ENCODE measurements at places on chromosomes 4 and X. TPM values are rescaled to one million over a fixed set of nuclear protein-coding genes. Genes with fewer than 3 reads are reported as not detected.

DNA sequence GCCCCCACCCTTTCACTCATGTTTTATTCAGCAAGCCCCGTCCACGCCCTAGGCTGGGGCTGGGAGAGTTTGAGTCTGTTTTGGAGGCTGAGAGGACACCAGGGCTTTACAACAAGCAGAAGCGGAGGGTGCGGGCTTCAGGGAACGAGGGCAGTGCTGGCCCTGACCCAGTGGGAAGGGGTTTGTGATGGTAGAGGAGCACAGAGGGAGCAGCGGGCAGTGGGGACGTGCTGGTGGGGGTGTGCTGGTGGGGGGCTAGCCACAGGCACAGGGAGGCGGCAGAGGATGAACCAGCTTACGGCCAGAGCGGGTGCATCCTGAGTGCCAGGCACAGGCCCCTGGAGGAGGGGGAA lies 26.4 kb downstream of the NSG1 start:
- DNase-seq = no peak

DNA sequence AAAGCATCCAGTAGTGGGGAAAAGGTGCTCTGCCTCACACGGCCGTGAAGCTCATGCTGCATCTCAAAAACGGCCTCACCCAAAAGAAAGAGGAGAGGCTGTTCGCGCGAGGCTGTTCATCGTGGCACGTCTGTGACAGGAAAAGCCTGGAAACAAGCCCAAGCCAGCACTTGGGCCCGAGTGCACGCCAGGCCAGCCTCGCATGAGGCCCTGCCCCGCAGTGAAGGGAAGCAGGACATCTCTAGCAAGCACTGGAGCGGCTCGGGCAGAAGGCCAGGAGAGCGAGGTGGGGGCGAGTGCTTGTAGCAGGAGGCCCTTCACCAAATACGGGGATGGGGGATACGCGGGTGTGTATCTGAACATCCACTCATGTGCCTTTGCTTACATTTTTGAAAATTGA lies 39.9 kb upstream of the MXD4 start:
- DNase-seq = no peak

DNA sequence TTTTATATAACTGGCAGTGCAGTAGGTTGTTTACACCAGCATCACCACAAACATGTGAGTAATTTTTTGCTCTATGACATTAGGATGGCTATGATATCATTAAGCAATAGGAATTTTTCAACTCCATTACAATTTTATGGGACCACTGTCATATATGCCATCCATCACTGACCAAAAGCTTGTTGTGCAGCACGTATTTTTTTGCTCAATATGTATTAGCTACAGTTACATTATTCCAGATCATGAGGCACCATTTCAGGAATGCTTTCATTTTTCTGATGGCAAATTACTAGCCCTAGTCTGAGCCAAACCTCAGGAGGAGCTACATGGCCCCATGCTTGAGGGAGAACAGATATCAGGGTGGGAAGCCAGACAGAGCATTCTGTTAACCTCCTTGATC lies 56.8 kb upstream of the DCLK2 start:
- DNase-seq = no peak

- no peak for DNase-seq
Observed at GRCh38 chr4:80093563-80093962, 20.5 kb upstream of the ANTXR2 start.

DNA sequence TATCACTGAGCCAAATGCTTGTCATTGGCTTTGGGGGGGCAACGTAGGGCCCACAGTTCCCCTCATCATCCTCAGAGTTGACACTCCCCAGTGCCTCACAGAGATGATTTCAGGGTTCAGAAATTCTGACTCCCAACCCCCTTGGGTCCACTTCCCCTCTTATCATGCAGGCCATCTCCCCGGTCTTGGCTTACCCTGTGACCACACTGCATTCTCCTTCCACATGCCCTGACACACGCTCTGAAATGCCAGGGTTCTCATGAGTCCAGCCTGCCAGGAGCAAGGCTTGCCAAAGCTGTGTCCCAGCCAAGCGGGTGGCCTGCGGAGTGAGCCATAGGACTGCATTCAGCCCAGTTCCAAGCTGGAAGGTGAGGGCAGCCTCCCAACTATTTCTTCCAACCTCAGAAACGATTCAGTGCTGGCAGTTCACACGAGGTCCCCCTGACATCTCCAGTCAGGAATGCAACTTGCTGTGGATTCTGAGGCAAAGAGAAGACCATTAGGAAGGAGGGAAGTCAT lies 101.2 kb downstream of the SMIM20 start:
- DNase-seq = no peak

DNA sequence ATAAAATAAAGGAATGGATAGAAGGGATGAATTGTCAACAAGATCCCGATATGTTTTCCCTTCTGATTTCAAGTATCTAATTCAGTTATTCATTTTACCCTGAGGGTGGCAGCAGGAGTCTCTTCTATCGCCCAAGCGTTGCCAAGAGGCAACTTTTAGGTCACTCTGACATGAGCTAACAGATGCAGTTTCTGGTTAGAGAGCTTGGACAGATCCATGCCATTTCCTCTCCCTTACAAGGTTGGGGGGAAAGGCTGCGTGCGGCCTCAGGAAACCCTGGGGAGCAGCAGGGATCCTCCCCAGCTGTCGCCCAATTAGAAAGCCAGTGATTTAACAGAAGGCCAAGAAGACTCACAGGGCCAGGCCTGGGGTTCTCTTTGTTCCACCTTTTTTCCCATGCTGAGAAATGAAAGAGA lies 35.3 kb upstream of the WAS start:
- DNase-seq = no peak

- no peak for DNase-seq
Observed at GRCh38 chr4:96729641-96730040, 889.7 kb downstream of the PDHA2 start.

DNA sequence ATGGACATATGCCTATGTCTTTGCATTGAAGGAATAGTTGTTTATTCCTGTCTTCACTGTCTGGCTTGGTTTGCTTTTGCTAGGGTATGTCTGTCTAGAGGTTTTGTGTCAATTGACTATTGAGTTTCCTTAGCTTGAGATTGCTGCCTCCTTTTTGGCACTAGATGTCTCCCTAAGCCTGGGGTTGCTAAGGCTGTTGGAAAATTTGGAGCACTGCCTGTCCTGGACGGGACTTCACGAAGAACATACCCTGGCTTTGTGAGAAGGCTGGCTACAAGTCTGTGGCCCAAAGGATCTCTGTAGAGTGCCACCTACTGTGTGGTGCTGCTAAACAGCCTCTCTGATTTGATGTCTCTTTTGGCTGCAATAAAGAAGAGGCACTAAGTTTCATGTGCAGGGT lies 183.8 kb upstream of the NUDT10 start:
- DNase-seq = no peak

DNA sequence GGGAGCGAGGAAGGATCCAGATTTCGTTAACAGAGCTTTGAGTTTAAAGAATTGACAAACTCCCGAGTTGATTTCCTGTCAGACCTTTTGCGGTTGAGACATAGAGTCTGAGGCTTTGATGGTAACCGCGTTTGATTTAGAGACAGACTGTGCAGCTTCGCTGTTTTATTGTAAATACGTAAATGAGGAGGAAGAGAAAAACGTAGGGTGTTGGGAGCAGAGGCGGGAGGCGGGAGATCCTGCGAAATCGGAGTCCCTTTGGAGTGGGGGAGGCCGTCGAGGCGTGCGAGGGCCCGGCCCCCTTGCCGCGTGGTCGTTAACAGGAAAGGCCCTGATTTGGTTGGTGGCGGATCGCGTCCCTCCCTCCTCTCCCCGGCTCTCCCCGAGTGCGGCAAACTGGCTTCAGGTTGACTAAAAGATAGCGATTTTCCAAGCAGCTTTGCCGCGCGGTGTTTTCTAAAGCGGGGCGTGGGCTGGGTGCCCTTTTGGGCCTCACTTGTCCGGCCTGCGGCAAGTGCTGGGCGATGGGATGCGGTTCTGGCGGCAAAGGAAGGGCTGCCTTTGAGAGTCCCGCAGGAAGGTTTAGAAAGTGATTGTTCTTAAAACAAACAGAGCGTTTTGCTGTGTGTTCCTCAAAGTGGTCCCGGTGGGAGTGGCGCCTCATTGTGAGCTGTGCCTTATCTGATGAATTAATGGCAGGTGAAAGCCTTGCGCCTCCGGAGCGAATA lies 857 bp downstream of the SCML1 start:
- DNase-seq = no peak

GRCh38 chr4:164846566-164846965 lies 30.4 kb upstream of the APELA start:
- DNase-seq = no peak

GRCh38 chr4:76897536-76898384 lies at the start of gene SOWAHB:
TSS of gene SOWAHB (minus strand) at chr4:76898144. CDS start at chr4:76897849, 295 bp downstream.
- no peak for DNase-seq

GRCh38 chr4:33316578-33316977 lies 2596.4 kb downstream of the PCDH7 start:
- DNase-seq = no peak

- DNase-seq = no peak
Observed at GRCh38 chr4:41175794-41176193, 38.5 kb downstream of the APBB2 start.

- no peak for DNase-seq
Observed at GRCh38 chr4:41538887-41539498, 1.0 kb downstream of the LIMCH1 start.

DNA sequence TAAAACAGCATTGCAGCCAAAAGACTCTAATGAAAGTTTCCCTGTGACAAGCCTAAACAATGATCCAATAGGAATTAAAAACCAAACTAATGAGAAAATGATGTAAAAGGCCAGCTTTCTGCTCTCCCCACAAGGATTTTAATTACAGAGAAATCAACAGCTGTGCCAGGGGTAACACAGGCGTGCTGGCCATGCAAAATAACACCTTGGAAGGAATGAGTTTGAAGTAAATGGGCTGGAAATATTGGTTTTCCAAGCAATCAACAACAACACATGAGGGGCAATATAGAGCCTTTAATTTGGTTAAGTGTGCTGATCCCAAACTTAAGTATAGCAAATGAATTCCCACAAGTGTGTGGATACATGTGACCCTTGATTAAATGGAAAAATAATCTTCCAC lies 56.9 kb downstream of the NDNF start:
- DNase-seq = no peak

DNA sequence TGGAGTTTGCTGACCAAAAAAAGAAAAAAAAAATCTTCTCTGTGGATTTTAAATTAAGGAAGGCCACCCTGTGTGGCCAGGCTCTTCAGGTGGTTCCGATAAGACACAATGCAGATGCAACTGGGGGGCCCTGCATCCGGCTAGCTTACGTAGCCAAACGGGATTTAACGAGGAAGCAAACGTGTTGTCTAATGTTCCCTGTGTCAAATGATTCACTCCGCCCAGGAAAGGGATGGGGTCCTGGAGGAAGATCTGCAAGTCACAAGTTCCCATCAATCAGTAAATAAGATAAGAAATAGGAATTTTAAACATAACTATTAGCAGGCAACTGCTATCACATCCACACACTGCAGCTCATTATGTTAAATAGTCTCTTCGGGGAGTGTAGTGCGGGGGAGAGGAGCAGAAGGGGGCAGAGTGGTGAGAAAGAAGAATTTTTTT lies 216.4 kb upstream of the GYPA start:
- no peak for DNase-seq

DNA sequence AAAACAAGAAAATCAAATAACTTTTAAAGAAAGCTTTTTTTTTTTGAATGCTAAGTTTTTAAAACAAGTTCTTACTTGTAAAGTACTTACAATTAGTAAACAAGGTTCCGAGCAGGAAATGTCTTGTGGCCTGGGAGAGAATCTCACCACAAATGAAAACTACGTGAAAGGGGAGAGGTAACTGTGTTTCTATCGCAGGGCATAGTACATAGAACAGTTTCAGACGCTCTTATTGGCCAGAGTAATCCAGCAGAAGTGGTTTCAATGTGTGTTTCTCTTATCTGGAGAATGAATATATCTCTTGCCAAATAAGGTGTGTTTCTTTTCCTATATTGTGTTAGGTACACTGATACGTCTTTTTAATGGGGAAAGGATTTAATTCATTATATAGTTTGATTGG lies at the start of gene PLAC8:
Gene PLAC8 (minus strand): TSS at position 154 of the 400 bp plus-strand sequence. CDS start 6,808 bp downstream, outside the sequence.
- no peak for DNase-seq

- no peak for DNase-seq
Observed at GRCh38 chr4:109419679-109420078, 13.9 kb upstream of the SEC24B start.

DNA sequence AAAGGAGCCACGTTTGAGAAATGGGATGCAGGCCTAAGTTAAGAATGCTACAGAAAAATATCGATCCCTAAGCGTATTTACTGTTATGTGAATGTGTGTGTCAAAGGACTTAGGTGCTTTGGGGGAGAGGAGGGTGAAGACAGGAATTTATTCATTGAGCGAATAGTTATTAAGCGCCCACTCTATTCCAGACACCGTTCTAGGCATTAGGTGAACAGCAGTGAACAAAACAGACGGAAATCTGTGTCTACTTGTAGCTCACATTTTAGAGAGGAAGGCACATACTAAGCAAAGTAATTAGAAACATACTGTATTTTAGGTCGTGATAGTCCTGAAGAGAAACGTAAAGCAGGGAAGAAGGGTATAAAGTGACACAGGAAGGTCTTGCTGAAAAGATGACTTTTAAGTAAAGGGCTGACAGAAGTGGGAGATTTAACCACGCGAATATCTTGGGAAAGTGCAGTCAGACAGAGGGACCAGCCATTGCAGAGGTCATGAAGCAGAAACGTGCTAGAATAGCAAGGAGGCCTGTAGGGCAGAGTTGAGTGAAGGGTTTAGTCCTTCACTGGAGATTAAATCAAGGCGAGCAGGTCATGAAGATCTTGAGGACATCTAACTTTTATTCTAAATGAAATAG lies 541 bp downstream of the AIMP1 start:
- DNase-seq = no peak

DNA sequence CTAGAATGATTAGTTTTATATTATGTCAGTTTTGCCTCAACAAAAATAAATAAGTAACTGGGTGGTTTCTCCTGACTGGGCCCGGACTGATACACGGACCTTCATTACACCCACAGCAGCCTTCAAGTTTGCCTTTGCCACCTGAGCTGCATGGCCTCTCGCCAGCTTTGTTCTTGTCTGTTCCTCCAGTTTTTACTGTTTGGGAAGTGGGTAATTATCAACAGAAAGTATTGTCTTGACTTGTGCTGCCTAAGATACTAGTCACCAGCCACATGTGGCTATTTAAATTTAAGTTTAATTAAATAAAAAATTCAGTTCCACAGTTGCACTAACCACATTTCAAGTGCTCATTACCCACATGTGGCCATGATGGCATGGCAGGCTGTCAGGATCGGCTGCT lies 74.7 kb upstream of the INTU start:
- DNase-seq = no peak

DUSP21 gene
- not detected for total RNA-seq

AMTN gene
- total RNA-seq = 0.18 TPM

RAP2C gene
- total RNA-seq = 20.7 TPM

FMR1NB gene
- total RNA-seq = not detected

ZIC3 gene
- total RNA-seq = not detected

HS3ST1 gene
- total RNA-seq = 5.3 TPM

MOB1B gene
- 11.6 TPM for total RNA-seq

AWAT2 gene
- 0.07 TPM for total RNA-seq

GABRB1 gene
- not detected for total RNA-seq

USP27X gene
- 3.6 TPM for total RNA-seq

CDX4 gene
- total RNA-seq = not detected

ARHGEF38 gene
- not detected for total RNA-seq

VEGFC gene
- 18.9 TPM for total RNA-seq

FSTL5 gene
- total RNA-seq = not detected

RHOXF1 gene
- not detected for total RNA-seq

SHROOM2 gene
- 5.1 TPM for total RNA-seq

GDPD2 gene
- total RNA-seq = not detected

PNCK gene
- not detected for total RNA-seq

STX18 gene
- total RNA-seq = 24.6 TPM

Data from pulmonary artery endothelial cell (primary cell).